T-cell (primary cell): ENCODE measurements at places on chromosomes 4 and X. TPM values are rescaled to one million over a fixed set of nuclear protein-coding genes. Genes with fewer than 3 reads are reported as not detected.

- H3K4me1 ChIP-seq = no peaks in the 10 kb centered on the region
- no peaks in the 10 kb centered on the region for H3K27me3 ChIP-seq
- H3K4me3 ChIP-seq = no peak overlapping the region
- DNase-seq = peak; percentile 30
- no peaks in the 10 kb centered on the region for H3K36me3 ChIP-seq
These were observed 18.0 kb downstream of the FAM9A start for GRCh38 chrX:8783097-8783713.

DNA sequence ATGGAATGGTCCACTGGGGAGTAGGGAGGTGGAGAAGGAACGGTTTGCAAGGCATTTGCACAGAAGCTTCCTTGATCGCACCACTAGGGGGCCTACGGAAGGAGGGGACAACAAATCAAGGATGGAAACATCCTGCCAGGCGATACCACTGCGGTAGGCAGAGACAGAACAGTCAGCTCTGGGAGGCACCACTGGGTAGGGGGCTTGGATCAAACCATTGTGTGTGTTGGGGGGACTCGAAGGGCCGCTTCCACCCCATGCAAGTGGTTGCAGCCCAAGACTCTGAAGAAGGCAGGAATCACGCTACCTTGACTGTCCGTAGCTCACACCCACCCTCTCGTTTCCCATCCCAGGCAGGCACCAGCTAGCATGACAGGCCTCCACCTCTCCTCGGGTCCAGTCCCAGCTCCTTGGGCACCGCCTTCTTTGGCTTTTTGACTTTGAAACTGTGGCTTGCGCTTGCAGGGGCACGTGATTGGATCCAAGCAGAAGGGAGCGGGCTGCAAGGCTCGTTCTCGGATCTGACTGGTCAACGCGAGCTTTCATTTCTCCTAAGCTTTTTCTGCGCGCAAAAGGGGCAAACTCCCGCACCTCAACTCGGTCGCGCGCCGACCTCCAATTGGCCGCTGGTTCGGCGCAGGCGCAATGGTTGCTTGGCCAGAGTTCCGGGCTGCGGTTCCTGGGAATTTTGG lies 28.4 kb downstream of the GAGE1 start:
- no peaks in the 10 kb centered on the region for H3K36me3 ChIP-seq
- no peaks in the 10 kb centered on the region for H3K4me1 ChIP-seq
- H3K27ac ChIP-seq = no peak overlapping the region
- H3K4me3 ChIP-seq = no peak overlapping the region
- DNase-seq = peak; percentile 9
- no peaks in the 10 kb centered on the region for H3K27me3 ChIP-seq

DNA sequence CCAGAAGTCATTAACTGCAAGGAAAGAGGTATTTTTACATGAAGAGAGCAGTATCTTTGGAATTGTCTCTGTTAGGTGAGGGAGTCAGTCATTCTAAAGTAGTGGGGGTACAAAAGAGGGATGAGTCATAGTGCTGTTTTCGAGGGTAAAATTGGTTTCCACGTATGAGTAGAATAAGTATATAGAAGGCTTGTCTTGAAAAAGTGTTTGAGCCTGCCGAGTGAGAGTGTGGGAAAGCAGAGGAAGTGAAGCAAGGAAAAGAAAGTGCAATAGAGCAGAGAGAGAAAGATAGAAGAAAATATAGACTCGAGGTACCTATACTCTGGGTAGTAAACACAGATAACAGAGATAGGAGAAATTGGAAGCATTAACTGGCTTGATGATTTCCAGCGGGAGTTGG lies 696.4 kb downstream of the DMD start:
- H3K4me3 ChIP-seq = no peak overlapping the region
- H3K27ac ChIP-seq = no peak overlapping the region
- H3K36me3 ChIP-seq = no peaks in the 10 kb centered on the region
- H3K4me1 ChIP-seq = no peaks in the 10 kb centered on the region

DNA sequence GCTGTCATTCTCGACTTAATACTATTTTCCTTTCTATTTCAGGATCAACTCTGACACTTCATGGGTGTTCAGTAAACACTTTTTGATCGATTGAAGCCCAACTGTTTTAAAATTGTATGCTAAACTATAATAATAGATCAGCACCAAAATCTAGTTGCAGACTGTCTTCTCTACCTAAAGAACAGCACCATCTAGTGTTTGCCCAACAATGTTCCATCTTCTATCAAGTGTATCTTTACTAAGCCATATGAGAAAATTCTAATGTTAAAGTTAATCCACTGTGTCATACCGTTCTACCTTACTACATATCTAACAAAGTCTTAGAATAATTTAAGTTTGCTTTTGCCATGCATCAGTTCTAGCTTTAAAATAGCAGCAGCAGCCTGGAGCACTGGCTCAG lies 113.0 kb upstream of the PRDX4 start:
- H3K36me3 ChIP-seq = no peaks in the 10 kb centered on the region
- no peaks in the 10 kb centered on the region for H3K27me3 ChIP-seq
- no peaks in the 10 kb centered on the region for H3K4me1 ChIP-seq
- H3K4me3 ChIP-seq = no peak overlapping the region
- no peak overlapping the region for H3K27ac ChIP-seq

GRCh38 chr4:124873361-124874171 lies 161.0 kb upstream of the ANKRD50 start:
- H3K27ac ChIP-seq = no peak overlapping the region
- H3K4me1 ChIP-seq = no peaks in the 10 kb centered on the region

- H3K4me3 ChIP-seq = peak overlapping the region; percentile 75
- H3K27ac ChIP-seq = peak overlapping the region; percentile 62
These were observed 636 bp upstream of the TIMM8A start for GRCh38 chrX:101349193-101349562.

DNA sequence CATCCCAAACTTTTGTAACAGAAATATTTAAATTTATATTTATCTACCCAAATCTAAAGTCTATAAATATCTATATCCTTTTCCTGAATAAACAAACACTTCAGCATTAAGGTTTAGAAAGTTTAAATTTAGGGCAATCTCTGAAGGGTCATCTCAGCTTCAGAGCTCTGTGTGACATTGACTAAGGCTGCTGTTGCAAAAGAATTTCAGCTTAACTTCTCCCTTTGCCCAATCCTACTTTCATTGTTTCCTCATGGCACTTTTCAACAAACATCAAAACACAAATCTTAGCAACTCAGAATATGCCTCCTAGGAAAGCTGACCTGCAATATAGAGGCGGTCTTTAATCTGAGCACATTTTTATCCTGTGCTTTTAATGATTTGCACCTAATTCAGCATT lies 79.7 kb upstream of the BANK1 start:
- H3K27ac ChIP-seq = no peak overlapping the region
- DNase-seq = no peak
- no peaks in the 10 kb centered on the region for H3K36me3 ChIP-seq
- H3K27me3 ChIP-seq = no peaks in the 10 kb centered on the region

GRCh38 chr4:164700471-164700870 lies 53.5 kb upstream of the SMIM31 start:
- no peak overlapping the region for H3K27ac ChIP-seq
- no peaks in the 10 kb centered on the region for H3K4me1 ChIP-seq
- H3K36me3 ChIP-seq = no peaks in the 10 kb centered on the region
- no peak overlapping the region for H3K4me3 ChIP-seq
- H3K27me3 ChIP-seq = no peaks in the 10 kb centered on the region
- no peak for DNase-seq

DNA sequence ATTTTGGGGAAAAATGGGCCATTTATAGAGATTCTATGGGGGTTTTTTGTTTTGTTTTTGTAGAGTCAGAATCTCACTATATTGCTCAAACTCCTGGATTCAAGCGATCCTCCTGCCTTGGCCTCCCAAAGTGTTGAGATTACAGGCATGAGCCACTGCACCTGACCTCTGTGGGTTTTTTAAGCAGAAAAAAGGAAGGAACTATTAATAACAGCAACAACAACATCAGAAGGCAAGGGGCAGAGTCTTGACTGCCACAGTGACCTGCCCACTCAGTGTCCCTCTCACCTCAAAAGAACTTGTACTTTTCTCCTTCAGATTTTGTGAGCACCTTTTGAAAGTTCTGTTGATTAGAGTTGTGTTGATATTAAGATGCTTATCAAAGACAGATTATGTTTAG lies 48.1 kb downstream of the FNIP2 start:
- H3K4me3 ChIP-seq = no peak overlapping the region
- H3K27ac ChIP-seq = no peak overlapping the region
- H3K27me3 ChIP-seq = no peaks in the 10 kb centered on the region
- H3K36me3 ChIP-seq = no peaks in the 10 kb centered on the region
- H3K4me1 ChIP-seq = peaks cover 11% of the 10 kb centered on the region

GRCh38 chrX:33133320-33133719 lies 78.0 kb downstream of the DMD start:
- no peak overlapping the region for H3K27ac ChIP-seq
- no peaks in the 10 kb centered on the region for H3K27me3 ChIP-seq
- no peak for DNase-seq

- no peaks in the 10 kb centered on the region for H3K4me1 ChIP-seq
- no peak overlapping the region for H3K27ac ChIP-seq
- no peaks in the 10 kb centered on the region for H3K27me3 ChIP-seq
- no peak overlapping the region for H3K4me3 ChIP-seq
These were observed 45.4 kb upstream of the TRPC5OS start for GRCh38 chrX:111830571-111830970.

- H3K4me3 ChIP-seq = no peak overlapping the region
- H3K27me3 ChIP-seq = peaks cover 56% of the 10 kb centered on the region
- no peaks in the 10 kb centered on the region for H3K4me1 ChIP-seq
- H3K27ac ChIP-seq = no peak overlapping the region
- no peak for DNase-seq
These were observed 3.9 kb upstream of the NKX6-1 start for GRCh38 chr4:84502955-84503373.

DNA sequence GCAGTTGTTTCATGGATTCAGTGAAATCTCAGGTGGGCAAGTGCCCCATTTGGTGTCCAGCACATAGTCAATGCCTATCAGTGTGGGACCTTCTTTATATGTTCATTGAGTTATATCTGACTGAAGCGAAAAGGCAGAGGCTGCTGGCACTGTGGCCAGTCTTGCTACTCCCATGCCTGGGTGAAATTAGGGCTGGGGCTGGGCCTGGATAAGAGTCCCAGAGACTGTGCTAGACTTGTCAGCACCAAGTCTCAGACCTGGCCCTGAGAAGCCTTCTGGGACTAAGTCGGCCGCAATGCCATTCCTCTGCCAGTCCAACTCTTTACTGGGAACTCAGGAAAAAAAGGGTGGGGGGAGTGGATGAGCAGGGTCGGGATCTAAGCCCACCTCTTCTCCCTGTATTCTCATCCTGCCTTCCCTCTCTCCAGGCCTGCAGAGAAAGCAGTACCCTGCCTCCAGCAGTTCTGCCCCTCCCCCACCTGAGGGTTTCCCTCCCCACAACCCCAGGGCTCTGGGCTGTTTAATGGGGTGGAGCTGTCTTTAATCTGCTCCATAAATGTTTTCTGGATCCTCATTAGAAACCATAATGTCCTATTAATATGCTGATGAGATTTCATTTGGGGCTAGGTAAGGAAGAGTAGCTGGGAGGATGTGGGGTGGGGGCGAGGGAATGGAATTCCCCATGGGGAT lies 153.5 kb upstream of the PJA1 start:
- H3K27ac ChIP-seq = no peak overlapping the region
- H3K27me3 ChIP-seq = no peaks in the 10 kb centered on the region
- DNase-seq = no peak
- no peaks in the 10 kb centered on the region for H3K4me1 ChIP-seq
- no peak overlapping the region for H3K4me3 ChIP-seq
- H3K36me3 ChIP-seq = no peaks in the 10 kb centered on the region

The GRIA3 gene
- total RNA-seq = not detected

The ALAS2 gene
- not detected for total RNA-seq

The PPP4R3C gene
- not detected for total RNA-seq

The MAGEA8 gene
- not detected for total RNA-seq

The RAB41 gene
- not detected for total RNA-seq

The SLITRK4 gene
- total RNA-seq = not detected

The CCKAR gene
- not detected for total RNA-seq

The ARHGAP24 gene
- total RNA-seq = 0.45 TPM

The COX7B2 gene
- total RNA-seq = not detected

The NWD2 gene
- not detected for total RNA-seq

The MSANTD1 gene
- 0.60 TPM for total RNA-seq

The GC gene
- total RNA-seq = not detected

The FRMPD4 gene
- total RNA-seq = not detected

The MGARP gene
- total RNA-seq = 0.25 TPM

The MSX1 gene
- total RNA-seq = not detected
